HFFc6 (cell line): ENCODE measurements at places on chromosomes 3 and 15.

DNA sequence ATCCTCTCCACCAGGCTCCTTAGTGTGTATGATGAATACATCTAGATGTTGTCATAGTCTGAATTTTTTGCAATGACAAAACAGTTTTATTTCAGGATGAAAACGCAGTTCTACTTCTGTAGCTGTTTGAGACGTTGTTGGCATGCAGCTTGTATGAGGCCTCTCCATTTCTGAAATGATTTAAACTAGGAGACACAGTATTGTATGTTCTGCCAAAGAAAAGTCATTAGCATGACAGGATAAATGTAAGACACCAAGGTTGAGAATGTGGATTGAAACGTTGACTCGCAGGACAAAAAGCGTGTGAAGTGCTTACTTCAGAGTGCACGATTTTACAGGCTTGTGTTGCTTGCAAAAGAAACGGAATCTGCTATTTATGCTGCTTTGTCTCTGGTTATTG is 35.3 kb downstream of the ABHD17C start:
- DNase-seq: no peak

DNA sequence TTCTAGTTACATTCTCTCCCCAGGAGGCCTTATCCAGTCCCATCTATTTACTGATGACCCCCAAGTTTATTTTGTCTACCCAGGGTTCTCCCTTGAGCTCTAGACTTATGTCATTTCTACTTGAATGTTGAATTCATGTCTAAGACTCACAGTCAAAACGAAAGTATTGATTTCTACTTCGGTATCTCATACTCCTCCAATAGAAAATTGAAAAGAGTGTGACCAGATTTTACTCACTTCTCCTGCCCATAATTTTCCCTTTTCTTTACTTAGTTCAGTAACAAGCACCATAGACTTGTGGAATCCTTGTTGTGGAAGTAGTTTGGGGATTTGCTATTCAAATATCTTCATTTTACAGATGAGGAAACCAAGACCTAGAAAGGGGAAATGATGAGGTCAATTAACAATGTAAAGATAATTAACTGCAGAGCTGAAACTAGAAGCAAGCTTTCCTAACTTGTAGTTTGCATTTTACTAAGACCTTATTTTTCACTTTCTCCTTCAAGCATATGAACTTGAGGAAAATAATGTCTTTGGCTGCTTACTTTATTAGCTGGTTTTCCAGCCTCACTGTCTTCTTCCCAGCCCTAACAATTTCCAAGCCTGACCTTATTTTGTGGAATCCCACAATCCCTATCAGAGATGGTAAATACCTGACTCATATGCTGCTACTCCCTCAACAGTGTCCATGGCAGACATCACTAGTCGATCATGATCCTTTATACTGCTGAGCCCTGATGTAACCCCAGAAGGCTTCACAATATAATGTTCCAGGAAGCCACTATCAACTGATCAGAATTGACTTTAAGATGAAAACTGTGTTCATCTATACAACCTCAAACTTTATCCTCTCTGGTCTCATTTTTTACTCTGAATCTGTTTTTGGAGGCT is 123.9 kb upstream of the AGBL1 start:
- DNase-seq: no peak

- DNase-seq: no peak
Measured at GRCh38 chr3:20104167-20104661, 64.0 kb downstream of the KAT2B start.

GRCh38 chr3:129311054-129311902 is 32.6 kb downstream of the HMCES start:
- no peak for DNase-seq

GRCh38 chr3:50588759-50589433 is 19.6 kb downstream of the HEMK1 start:
- no peak for DNase-seq

- no peak for DNase-seq
Measured at GRCh38 chr3:72739531-72740466, 108.4 kb downstream of the SHQ1 start.

DNA sequence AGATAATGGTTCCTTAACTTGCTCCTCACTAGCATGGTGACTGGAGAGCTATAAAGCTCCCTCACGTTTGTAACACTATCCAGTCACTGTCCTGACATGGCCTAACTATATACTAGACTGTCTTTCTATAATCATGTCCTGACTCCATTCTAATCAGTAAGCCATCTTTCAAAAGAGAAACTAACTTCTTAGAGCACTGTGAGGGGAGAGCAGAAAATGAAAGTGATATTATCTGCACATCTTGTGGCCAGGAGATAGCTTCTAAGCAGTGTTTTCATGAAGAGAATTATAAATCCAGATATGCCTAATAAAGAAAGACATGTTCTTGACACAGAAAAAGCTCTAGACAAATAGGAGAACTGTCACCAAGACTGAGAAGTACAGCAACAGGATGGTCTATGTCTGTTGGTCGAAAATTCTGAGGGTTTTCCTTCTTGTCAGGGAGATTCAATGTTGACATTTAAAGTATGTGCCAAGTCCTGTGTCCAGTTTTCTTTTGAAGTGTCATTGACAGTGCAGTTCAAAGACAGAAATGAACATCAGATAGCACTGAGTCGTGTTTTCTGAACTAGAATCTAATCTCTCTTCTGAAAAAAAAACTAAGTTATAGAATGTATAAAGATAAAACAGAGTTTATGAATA is 230.6 kb upstream of the PEX5L start:
- DNase-seq: no peak

DNA sequence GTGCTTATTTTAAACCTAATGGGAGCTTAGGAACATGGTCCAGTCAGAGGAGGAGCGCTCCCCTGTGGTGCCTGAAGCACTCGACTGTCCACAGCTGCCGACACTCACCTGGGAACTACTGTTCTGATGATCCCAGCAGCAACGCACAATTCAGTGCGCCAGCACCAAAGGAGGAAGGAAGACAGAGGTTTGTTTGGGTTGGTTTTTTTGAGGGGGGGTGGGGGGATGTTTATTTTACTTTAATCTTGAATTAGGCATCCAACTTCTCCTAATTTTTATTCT is 48.8 kb upstream of the VGLL4 start:
- DNase-seq: no peak

GRCh38 chr15:63600001-63600615 is 2.9 kb downstream of the FBXL22 start:
- DNase-seq: no peak

- DNase-seq: no peak
Measured at GRCh38 chr3:61080737-61081445, 170.4 kb downstream of the FHIT start.

GRCh38 chr3:98272126-98272525 is 8.1 kb downstream of the OR5H6 start:
- DNase-seq: no peak

- peak; percentile 42 for DNase-seq
Measured at GRCh38 chr15:67413770-67414390, 107.1 kb upstream of the C15orf61 start.

GRCh38 chr3:138136201-138136600 is 4.0 kb upstream of the A4GNT start:
- no peak for DNase-seq

GRCh38 chr3:23671851-23672589 is 133.7 kb upstream of the UBE2E1 start:
- DNase-seq: no peak

DNA sequence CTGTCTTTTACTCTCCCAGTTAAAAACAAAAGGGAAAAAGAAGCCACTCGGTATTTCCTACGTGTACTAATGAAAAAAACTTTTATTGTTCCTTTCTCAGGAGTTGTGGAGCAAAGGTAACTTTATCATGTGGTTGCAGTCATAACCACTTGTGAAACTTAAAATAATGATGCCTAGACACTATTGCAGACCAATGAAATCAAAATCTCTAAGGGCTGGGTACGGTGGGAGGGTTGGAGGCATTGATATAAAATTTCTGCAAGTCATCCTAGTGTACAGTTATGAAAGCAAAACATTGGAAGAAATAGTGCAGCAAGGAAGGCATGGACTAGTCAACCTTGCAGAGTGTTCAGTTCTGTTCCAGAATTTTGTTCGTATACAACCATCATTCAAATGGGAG is 808.8 kb downstream of the TUSC7 start:
- no peak for DNase-seq
